ENCODE measurements at places on chromosomes 3 and 15.

- DNase-seq: peak; percentile 41
Measured at GRCh38 chr15:76460871-76461270, 124.3 kb downstream of the ISL2 start.

DNA sequence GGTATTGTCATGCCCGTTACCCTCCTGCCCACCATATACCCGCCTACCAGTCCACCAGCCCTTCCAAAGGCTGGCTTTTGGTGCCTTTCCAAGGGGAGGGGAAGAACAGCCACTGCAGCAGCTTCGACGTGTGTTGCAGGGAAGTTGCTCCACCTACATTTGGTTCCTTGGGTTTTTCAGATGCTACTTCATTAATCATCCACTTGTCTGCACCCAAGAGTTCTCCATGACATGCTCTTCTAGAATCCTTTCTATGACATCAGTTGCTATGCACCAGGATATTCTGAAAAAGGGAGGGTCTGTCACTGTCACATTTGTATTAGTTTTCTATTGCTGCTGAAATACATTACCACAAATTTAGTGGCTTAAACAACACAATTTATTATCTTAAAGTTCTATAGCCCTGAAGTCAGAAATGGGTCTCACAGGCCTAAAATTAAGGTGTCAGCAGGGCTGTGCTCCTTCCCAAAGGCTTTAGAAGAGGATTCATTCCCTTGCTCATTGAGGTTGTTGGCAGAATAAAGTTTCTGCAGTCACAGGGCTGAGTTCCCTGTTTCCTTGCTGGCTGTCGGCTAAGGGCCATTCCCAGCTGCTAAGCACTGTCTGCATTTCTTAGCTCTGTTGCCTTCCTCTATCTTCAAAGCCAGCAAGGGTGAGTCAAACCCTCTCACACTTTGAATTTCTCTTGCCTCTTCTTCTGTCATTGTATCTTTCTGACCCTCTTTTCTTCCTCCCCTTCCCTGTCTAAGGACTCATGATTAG lies at the start of gene LYZL4:
TSS of gene LYZL4 (minus strand) at position 241 of the 762 bp plus-strand sequence. CDS start 3,359 bp downstream, outside the sequence.
- no peak for DNase-seq

GRCh38 chr3:129702934-129703712 lies 96.6 kb upstream of the PLXND1 start:
- DNase-seq: peak; percentile 56

DNA sequence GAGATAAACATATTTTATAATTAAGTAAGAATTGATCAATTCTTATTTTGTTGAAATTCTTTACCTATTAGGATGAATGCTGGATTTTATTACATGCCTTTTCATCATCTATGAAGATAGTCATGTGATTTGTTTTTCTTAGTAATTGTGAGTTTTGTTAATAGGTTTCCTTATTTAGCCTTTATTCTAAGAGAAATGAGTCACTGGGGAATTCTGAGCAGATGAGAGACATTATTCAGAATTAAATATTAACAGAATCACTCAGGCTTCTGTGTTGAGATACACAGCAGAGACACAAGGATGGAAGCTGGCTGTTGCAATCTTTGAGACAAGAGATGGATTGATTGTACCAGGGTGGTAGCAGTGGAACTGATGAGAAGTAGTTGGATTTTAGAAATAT lies 7.4 kb upstream of the ANO10 start:
- DNase-seq: no peak

Measured in fibroblast of skin of scalp (primary cell).